ENCODE measurements at places on chromosomes 7 and 10.

DNA sequence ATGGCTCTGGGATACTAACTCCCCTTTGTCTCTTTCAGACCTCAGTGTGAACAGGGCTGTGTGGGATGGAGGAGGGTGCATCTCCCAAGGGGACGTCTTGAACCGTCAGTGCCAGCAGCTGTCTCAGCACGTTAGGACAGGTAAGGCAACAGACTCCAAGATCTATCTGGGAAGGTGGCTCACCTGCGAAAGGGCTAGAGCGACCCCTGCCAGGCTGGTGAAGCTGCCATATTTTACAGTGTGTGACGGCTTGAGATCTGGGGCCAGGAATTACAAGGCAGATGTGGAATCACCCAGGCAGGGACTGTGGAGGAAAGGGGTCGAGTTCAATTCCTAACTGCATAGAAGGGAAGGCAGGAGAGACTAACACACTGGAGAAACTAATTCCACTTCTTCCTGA is 11.2 kb downstream of the MUC17 start:
- DNase-seq = no peak

- DNase-seq = no peak
Observed at GRCh38 chr10:132993271-132994184, 51.2 kb upstream of the CFAP46 start.

DNA sequence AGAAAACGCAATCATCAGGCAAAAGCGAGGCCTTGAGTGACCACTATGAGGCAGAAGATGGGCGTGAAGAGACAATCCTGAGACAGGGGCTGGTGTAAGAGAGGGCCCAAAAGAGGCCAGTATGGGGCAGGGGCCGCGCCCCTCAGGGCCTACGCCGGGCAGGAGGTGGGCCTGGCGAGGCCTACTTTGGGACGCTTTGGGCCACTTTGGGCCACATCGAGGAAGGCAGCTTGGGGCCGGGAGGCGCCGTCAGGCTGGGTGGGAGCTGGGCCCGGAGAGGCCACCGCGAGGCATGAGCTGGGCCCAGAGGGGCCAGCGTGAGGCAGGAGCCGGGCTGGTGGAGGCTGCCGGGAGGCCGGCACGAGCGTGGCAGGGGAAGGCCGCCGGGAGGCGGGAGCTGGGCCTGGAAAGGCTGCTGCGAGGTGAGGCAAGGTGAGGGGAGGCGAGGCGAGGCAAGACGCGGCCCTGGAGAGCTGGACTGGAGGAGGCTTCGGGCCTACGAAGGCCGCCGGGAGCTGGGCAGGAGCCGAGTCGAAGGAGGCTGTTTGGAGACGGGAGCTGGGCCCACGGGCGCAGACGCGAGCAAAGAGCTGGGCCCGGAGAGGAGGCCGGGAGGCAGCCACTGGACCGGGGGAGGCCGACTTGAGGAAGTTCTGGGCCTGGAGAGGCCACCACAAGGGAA is 171.3 kb downstream of the TPST1 start:
- DNase-seq = no peak

- no peak for DNase-seq
Observed at GRCh38 chr10:126504761-126505112, 116.5 kb upstream of the ADAM12 start.

GRCh38 chr10:7428673-7429350 is 18.0 kb upstream of the SFMBT2 start:
- DNase-seq = no peak

GRCh38 chr7:137343281-137343841 is at the start of gene PTN:
TSS of gene PTN (minus strand) at chr7:137343733. CDS start at chr7:137254973, 88,760 bp downstream.
- no peak for DNase-seq

DNA sequence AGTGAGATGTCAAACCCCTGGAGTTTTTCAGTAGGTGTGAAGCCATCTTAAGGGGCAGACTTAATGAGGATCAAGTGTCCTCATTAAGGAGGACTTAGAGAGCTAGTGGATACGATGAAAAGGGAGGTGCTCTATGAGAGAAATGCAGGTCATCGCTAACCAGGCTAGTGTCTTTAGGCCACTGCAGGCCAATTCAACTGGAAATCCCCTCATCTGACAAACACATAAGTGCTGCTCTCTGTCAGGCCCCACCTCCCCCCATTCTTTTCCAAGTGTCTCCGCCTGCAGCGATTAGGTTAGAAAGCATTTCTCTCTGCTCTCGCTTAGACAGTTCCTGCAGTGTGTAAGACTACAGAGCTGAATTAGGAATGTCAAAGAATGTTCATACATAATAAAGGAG is 33.7 kb downstream of the RBM28 start:
- no peak for DNase-seq

DNA sequence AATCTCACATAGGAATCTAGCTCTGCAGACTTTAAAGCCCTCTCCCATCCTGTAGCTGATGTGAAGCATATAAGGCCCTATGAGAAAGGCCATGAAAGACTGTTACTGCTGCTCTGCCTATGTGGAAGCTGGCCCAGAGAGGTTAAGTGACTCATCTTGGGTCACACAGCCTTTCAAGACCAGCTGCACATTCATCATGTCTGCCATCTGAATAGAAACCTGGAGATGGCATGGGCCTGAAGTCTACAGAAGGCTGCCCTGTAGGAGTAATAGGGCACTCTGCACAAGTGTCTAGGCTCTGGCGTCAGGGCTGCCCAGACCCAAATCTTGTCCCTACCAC is 59.4 kb upstream of the COL13A1 start:
- no peak for DNase-seq

DNA sequence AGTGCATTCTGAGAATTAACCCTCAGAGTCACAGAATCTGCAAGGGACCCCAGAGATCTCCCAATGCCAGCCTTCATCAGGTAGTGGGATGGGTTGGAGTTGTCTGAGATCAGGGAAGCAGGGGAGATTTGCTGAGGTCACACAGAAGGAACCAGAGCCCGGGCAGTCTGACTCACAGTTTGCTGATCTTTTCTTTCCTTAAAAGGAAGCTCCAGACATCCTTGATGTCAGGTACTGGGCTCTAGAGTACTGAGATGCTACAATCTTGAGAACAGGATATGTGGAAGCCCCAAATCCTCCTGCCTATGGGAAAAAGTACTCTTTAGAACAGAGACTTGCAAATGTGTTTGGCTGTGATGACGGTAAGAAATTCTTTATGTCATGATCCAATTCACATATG is 706 bp downstream of the TBATA start:
- no peak for DNase-seq

- DNase-seq = no peak
Observed at GRCh38 chr7:108067844-108068243, 62.3 kb downstream of the LAMB4 start.

GRCh38 chr7:14995774-14996173 is 93.2 kb upstream of the DGKB start:
- no peak for DNase-seq

DNA sequence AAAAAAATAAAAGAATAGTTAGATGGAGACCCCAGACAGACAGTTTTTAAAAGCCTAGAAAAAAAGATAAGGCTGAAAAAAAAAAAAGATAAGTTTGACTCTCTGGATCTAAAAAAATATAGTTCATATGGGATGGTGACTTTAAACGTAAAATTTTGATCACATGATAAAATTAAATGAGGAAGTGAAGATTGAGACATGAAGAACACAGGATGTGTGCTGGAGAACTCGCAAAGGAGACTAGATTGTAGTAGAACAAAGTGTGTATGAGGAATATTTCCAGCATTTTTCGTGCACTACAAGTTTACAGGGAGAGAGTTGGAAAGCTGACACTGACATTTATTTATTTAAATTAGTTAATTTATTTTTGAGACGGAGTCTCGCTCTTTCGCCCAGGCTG is 286.4 kb downstream of the PRPF18 start:
- DNase-seq = no peak

- no peak for DNase-seq
Observed at GRCh38 chr7:138254444-138254843, 178.2 kb downstream of the AKR1D1 start.

DNA sequence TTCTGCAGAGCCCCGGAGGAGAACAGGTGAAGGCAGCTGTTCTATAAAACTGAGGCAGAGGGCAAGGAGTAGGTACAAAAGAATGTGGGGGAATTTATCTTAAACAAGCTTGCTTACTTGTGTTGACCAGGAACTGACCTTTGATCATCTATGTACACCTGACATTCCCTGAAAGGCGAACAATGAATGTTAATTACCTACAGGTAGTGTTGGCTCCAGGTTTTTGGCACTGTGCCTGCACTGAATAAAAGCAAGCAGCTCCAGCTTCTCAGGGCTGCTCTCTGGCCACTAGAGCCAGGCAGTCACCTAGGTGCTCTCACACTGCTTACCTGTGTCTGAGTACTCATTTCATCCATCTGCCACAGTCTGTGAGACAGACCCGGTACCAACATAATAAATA is 87.0 kb downstream of the RAPGEF5 start:
- DNase-seq = no peak

DNA sequence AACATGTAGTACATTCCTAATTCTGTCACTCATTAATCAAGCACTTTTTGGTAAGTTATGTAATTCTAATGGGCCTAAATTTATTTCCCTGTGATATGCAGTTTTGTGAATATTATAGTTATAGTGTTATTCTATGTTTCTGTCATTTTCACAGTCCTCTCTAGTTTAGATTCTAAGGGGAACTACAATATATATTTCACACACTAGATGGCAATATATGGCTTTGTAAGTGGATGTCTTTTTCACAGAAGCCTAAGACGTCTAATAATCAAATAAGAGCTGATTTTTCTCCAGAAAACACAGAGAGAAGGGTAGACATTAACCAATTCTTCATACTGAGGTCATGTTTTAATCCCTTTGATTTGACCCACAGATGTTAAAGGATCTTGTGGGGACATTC is 18.0 kb downstream of the RNLS start:
- no peak for DNase-seq

GRCh38 chr7:129642871-129643549 is 31.5 kb downstream of the NRF1 start:
- no peak for DNase-seq

DNA sequence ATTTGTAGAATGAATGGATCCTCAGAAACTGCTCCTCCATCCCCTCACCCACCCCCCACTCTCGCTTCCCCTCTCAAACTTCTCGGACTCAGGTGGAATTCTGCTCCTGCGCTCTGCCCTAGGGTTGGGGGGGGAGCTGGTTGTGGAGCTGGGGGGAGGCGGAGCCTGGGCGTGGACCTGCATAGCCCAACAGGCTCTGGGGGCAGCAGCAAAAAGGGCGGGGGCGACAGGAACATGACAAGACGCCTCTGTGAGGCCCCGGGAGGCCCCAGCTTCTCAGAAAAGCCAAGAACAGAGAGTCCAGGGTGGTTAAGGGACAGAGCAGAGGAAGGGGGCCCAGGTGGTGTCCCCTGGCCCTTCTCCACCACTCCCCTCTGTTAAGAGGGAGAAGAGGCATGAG is 3.5 kb downstream of the TSC22D4 start:
- DNase-seq = no peak

GRCh38 chr7:45118292-45118691 is 6.8 kb upstream of the TBRG4 start:
- no peak for DNase-seq

DNA sequence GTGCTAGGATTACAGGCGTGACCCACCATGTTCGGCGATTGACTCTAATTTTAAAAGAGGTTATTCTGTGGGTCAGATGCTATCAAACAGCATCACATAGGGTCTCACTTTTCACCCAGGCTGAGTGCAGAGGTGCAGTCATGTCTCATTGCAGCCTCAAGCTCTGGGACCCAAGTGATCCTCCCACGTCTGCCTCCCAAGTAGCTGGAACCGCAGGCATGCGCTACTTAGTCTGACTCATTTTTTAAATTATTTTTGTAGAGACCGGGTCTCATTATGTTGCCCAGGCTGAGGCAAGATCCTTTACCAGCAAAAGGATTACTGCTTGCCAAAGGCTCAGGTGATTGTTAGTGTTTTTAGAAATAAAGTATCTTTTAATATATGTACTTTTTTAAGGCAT is 42.9 kb upstream of the STOX1 start:
- DNase-seq = no peak
